Fibroblast of skin of abdomen (primary cell): ENCODE measurements at places on chromosomes 1 and 21.

DNA sequence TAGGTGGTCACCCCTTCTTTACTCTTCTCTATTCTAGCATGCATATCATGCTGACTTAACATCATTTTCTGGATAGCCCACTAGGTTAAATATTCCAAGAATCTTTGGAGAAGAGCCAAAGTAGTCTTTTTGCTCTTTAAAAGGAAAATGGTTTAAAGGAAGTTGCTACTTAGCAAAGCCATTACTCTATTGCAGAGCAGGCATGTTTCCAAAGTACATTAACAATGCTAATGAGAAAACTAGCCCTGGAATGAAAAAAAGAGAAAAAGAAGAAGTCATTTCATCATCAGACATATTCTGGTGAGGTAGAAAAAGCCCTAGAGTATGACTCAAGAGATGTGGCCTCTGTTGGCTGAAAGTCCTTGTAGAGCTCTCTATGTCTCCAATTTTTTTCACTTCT, 74.0 kb downstream of the NUF2 start:
- DNase-seq = peak; percentile 21

DNA sequence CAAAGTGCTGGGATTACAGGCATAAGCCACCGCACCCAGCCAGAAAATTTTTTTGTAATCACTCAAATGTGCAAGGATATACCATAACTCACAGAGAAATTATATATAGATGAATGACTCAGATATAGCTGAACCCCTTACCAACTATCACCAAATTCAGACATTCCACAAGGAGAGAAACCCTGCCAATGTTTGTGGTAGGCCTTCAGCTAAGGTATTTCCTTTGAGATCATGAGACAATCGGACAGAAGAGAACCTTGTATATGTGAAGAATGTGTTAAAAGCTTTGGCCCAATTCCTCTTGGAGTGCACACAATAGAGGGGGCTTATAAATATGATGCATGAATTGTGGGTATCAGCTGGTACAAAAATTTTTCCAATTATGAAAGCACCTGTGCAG, 50.7 kb downstream of the ZNF684 start:
- peak; percentile 61 for DNase-seq

DNA sequence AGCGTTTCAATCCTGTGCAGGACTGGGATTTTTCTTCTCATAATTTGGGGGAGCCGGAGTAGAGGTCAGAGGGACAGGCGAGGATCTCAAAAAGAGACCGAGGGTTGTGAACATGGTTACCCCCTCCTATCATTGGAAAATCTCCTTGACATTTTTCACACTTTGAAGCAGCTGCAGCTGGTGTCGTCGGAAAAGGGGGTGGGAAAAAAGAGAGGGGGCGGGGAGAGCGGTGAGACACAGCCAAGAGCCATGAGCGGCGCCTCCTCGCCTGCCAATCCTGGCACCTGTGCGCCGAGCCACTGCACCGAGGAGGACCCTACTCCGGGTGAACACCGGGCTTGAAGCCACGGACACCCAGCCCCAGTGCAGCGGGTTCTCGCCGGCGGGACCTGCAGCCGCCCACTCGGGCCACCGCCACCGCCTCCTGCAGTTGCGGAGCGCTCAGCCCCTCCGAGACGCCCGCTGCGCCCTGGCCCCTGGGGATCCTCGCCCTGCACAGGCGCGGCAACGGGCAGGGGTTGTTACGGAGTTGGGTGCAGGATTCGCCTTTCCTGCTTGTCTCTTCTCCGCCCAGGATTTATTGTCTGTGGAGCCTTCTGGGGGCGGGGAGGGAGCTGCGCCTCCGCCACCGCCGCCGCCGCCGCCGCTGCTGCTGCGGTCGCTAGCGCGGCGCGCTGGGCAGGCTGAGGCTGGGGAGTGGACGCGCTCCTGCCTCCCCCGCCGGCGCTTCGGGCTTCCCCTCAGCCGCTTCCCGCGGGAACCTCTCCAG, at the start of gene LRRC7:
Gene LRRC7, plus strand, starts transcription at position 271 of the 769 bp plus-strand sequence. CDS start 718 bp downstream, outside the sequence.
- DNase-seq = no peak

- peak; percentile 70 for DNase-seq
These were observed 111.1 kb downstream of the NAV1 start for GRCh38 chr1:201649761-201650622.

DNA sequence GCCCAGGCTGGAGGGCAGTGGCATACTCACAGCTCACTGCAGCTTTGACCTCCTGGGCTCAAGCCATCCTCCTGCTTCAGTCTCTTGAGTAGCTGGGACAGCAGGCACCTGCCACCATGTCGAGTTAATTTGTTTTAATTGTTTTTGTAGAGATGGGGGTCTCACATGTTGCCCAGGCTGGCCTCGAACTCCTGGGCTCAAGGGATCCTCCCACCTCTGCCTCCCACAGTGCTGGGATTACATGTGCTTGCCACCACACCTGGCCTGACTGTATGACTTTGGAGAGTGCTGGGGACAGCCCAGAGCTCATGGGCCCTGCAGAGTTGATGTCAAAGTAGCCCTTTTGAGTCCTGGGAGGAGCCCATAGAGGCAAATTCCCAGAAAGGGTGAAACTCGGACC, 1.8 kb downstream of the OBSCN start:
- DNase-seq = no peak

DNA sequence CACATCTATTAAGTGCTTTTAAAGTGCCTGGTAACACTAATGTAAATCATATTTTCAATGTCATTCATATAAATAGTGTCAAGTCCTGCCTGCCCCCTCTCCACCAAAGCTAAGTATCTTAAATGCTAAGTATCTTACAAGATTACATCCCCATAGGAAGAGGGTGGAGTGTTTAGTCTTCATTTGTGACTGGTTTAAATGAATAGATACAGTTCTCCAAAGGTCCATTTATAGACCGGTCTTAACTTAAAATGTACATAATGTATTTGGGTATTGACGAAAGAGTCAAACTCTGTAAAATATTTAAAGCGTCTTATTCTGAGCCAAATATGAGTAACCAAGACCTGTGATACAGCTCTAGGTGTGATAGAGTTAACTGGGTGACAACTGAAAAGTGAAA, 60.2 kb downstream of the POU2F1 start:
- no peak for DNase-seq

GRCh38 chr1:95409276-95409675, 175.3 kb downstream of the RWDD3 start:
- DNase-seq = no peak

DNA sequence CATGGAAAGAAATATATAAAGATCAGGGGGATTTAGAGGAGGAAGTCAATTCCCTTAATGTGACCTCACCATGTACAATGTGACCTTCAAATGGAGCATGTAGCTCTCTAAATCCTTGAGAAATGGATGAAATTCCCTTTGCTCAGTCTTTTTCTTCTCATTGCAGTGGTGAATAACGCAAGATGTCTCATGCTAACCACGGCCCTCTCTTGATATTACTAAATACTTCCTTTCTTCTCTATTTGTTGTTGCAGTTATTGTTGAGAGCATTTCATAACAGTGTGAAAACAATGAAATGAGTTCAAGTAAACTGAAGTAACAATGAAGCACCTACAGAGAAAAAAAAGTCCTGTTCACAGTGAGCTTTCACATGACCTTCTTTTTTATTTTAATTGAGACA, 55.6 kb downstream of the ZNF281 start:
- peak; percentile 34 for DNase-seq

DNA sequence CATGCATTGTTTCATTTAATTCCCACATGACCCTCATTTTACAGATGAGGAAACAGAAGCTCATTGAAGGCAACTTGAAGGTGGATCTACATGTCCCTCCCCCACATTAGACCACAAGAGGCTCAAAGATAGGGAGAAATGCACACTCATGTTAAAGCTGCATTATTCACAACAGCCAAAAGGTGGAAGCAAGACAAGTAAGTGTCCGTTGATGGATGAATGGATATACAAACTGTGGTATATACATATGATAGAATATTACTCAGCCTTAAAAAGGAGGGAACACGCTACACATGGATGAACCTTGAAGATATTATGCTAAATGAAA, 149.7 kb upstream of the JUN start:
- peak; percentile 18 for DNase-seq

- no peak for DNase-seq
These were observed 146.6 kb downstream of the KCNJ6 start for GRCh38 chr21:37769656-37770055.

- DNase-seq = peak; percentile 12
These were observed 14.7 kb downstream of the TFF2 start for GRCh38 chr21:42336054-42336453.

DNA sequence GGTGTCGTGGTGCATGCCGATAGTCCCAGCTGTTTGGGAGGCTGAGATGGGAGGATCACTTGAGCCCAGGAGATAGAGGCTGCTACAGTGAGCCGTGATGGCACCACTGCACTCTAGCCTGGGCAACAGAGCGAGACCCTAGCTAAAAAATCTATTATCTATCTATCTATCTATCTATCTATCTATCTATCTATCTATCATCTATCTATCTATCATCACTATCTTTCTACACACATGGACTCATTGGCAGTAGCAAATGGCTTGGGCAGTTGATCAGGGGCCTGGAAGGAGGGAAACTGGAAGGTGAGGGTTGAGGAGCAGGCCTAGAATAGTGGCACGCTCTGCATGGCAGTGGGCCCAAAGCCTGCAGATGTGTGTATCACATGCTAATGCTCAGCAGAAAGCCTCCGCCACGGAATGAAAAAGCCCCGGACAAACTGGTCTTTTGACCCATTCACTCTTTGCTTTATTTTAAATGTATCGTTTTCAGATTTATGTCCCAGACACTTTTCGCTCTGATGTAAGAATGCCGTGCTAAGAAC, 7.3 kb upstream of the HUNK start:
- DNase-seq = no peak

GRCh38 chr1:204831186-204831585, 39.5 kb upstream of the NFASC start:
- DNase-seq = no peak

DNA sequence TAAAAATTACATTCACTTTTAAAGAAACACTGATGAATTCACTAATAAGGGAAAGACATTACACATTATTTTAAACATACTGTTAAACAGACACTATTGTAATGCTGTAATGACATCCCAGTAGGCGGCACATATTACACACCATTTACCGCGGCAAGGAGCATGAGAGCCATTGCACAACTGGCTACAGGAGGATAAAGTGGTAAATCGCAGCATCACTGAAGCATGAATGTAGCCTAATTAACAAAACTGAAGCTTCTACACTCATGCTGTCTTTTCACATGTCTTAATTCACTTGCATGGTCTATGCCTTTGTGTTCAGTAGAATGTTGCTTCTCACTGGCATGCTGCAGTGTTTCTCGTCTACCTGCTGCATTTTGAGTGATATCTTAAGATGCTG, 1046.0 kb downstream of the MRPL39 start:
- DNase-seq = no peak

DNA sequence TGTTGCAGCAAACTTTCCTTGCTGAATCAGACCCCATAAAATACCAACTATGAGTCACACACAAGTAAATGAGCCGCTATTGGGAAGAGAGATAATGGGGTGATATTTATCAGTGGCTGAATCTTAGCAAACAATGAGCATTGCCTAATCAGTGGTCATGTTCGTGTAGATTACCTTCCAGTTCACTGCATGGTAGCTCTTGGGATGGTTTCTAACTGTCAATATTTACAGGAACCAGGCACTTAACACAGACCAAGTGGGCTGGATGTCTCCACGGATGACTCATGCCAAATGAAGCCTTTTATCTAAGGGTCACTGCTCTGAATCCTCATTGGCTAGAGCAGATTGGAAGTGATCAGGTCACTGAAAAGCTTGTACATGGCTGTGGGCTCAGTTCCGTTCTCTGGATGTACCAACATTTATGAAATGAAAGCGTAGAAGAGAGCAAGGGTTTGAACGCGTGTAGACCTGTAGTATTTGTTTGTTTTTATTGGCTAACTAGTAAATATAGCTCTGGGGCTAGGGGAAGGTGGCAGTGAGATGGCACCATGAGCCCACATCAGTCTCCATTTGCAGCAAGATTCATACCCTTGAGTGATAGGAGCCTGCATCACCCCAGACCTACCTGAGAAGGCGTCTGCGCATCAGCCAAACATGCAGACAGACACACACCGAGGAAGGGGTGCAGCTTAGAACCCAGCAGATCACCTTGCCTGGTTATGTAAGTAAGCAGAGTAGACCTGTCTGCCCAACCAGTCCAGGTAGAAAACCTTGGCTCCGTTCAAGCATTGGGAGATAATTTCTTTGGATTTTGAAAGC, 153.3 kb downstream of the TOMM20 start:
- peak; percentile 84 for DNase-seq

DNA sequence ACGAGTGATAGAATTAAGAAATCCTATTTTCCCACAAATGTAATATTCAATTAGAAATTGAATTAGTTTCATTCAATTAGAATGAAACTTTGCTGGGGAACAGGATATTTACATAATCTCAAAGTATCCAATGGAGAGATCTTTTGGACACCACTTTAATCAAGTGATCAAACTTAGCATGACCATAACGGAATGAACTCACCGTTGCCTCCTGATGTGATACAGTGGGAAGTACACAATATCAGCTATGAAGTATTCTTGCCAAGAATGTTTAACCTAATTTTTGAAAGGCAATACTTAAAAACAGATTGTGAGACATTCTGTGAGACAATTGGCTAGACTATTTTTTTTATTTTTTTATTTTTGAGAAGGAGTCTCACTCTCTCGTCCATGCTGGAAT, 16.6 kb downstream of the CDKN2C start:
- no peak for DNase-seq

DNA sequence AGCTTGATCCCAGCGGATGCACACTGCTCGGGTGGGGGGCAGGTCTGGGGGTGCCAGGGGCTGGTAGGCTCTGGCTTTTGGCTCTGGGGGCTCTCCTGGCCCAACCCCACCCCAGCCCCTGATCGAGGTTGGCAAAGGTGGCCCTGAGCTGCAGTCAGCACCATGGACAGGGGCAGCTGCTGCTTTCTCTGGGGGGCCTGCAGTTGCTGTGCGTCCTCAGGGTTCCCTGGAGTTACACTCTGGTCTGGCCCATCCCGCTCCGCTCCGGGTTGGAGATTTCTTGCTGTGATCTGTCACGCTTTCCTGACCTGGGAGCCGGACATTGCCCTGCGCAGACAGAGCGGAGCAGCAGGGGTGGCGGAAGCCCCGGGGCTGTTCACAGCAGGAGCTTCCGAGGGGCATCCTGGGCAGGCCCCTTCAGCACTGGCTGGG, 8.0 kb upstream of the PLCH2 start:
- DNase-seq = peak; percentile 15

GRCh38 chr1:51000651-51001050, 30.6 kb downstream of the CDKN2C start:
- DNase-seq = no peak

GRCh38 chr1:193566735-193567134, 380.3 kb upstream of the B3GALT2 start:
- no peak for DNase-seq
